ENCODE measurements at places on chromosomes 12 and 14.

- no peak overlapping the region for H3K27ac ChIP-seq
- H3K27me3 ChIP-seq: peaks cover 3% of the 10 kb centered on the region
- no peak overlapping the region for H3K4me3 ChIP-seq
- peak; percentile 94 for DNase-seq
These were observed 10.6 kb downstream of the SDS start for GRCh38 chr12:113392988-113393579.

DNA sequence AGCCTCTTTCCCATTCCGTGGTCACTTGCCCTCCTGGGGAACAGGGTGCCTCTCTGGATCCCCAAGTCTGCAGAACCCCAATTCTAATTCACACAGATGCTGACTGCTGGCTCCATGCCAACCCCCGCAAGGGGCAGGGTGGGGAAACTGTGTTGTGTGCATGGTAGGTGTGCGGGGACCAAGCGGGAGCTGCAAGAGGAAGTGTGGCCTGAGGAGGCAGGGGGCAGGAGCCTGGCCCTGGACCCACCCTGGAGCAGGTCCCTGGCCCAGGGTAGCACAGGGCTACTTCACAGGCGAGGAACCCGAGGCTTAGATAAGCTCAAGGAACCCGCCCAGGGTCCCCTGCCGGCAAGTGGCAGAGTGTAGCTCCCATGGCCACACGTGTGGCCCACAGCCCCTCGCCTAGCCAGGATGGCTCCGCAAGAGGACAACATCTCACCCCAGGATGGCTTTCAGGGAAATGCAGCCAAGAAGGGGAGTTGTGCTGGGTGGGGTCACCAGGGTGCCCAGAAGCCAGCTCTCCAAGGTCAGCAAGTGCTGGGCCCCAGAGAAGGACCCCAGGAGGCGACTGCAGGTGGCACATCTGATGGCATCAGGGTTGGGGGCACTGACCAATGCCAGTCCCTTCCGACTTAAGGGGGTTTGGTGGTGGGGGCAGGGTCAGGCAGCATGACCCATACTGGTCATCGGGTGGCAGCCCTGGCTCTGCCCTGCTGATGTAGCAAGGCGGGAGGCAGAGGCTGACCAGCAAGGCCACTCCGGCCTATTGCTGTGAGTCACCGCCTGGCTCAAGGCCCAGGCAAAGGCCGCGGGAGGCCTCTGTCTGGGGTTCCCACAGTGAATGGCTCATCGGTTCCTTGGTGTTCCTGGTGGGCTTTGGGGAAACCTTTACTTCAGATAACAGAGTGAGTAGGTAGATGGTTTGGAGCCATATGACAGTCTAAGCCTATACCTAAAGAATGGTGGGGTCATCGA is 37.3 kb upstream of the EML1 start:
- no peaks in the 10 kb centered on the region for H3K27me3 ChIP-seq
- no peak overlapping the region for H3K27ac ChIP-seq
- peaks cover 31% of the 10 kb centered on the region for H3K4me1 ChIP-seq
- no peaks in the 10 kb centered on the region for H3K36me3 ChIP-seq

- peak within 1 kb of the TSS; percentile 93 for H3K4me3 ChIP-seq
- peaks cover 44% of the 10 kb centered on the region for H3K4me1 ChIP-seq
- H3K27ac ChIP-seq: no peak within 1 kb of the TSS
- peak; percentile 63 for DNase-seq
- peaks cover 27% of the 10 kb centered on the region for H3K36me3 ChIP-seq
- H3K27me3 ChIP-seq: no peaks in the 10 kb centered on the region
These were observed at the start of gene ZBTB39 for GRCh38 chr12:57005980-57006808. ZBTB39 (minus strand) TSS chr12:57006546; CDS start chr12:57004917, 1,629 bp downstream.

- DNase-seq: no peak
- H3K36me3 ChIP-seq: peaks cover 5% of the 10 kb centered on the region
- H3K27ac ChIP-seq: no peak overlapping the region
- no peak overlapping the region for H3K4me3 ChIP-seq
- H3K4me1 ChIP-seq: peaks cover 71% of the 10 kb centered on the region
These were observed 119.3 kb upstream of the MDM1 start for GRCh38 chr12:68451261-68452077.

DNA sequence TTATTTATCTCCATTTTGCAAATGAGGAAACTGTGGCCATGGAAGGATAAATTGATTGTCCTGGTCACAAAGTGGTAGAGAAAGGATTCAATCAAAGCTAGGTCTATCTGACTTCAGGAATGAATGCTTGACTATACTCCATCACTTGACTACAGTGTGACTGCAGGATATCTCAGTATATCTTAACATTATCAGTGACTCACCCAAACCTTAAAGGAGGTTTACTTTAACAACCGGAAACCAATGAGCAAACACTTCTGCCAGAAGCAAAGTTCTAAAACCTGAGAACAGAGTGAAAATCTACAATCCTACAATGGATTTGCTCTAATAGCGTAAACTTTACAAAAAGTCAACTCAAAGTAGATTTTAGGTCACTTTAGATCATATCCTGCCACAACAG is 277.0 kb downstream of the CEP128 start:
- no peaks in the 10 kb centered on the region for H3K27me3 ChIP-seq
- H3K27ac ChIP-seq: no peak overlapping the region
- H3K4me3 ChIP-seq: no peak overlapping the region
- H3K36me3 ChIP-seq: no peaks in the 10 kb centered on the region
- no peak for DNase-seq

GRCh38 chr14:102708494-102708893 is 68.8 kb upstream of the TRAF3 start:
- H3K4me3 ChIP-seq: no peak overlapping the region
- H3K27me3 ChIP-seq: no peaks in the 10 kb centered on the region
- DNase-seq: no peak
